SW 1271 (cell line): ENCODE measurements at places on chromosomes 12 and 14.
A peak's percentile ranks its signal among the peaks of the same experiment; 100 is the strongest.

- DNase-seq = no peak
Observed at GRCh38 chr12:125861299-125862281, 796.4 kb downstream of the AACS start.

- no peak for DNase-seq
Observed at GRCh38 chr12:9809338-9809737, 17.9 kb upstream of the KLRF1 start.

GRCh38 chr12:9760120-9760519 is 581 bp downstream of the CD69 start:
- DNase-seq = no peak

- DNase-seq = no peak
Observed at GRCh38 chr14:22847661-22848341, 11.4 kb downstream of the MMP14 start.

- peak; percentile 88 for DNase-seq
Observed at GRCh38 chr14:64569138-64569631, 19.4 kb downstream of the PPP1R36 start.

DNA sequence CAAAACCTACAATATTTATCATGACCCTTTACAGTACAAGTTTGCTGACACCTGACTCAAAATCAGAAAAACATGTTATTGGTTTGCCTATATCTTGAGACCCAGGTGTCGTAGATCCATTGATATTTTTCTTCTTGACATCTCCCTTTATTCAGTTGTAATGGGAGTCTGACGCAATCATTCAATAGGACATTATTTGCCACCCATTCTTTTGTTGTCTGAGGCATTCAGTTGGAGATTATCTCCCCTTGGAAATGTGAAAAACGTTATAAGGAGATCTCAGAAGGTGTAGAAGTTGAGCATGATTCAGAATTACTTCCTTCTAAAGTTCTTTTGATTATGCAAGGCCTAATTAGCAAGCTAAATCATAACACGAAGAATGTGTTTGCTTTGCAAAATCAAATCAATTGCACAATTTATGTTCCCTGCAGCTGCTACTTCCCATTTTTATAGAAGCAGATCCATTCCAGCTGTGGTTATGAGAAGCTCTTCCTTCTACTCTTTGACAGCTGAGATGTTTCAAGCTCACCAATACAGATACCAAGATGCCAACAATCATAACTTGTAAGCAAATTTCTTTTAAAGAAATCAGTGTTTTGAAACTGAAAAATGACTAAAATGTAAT is 228.2 kb upstream of the SYT1 start:
- DNase-seq = no peak

DNA sequence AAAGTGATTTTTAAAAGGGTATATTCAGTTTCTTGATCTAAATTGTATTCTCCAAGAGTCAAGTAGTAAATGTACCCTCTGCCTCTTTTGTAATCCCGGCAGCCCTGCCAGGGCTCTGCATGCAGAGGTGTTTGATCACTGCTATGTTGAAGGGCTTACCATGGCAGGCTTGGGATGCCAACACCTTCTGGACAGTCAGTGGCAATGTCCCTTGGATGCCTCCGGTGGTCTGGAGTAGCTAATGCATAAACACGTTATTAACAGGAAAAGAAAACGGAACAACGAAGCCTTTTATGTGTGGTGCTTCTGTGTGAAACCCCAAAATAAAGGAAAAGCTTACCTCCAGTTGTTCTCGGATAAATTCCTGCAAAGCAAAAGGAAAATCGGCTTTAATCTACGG is 19.9 kb downstream of the EIF2B2 start:
- peak; percentile 13 for DNase-seq

- DNase-seq = no peak
Observed at GRCh38 chr12:123997908-123998307, 24.9 kb downstream of the ZNF664 start.

- DNase-seq = no peak
Observed at GRCh38 chr12:92786045-92786444, 83.3 kb downstream of the PLEKHG7 start.

DNA sequence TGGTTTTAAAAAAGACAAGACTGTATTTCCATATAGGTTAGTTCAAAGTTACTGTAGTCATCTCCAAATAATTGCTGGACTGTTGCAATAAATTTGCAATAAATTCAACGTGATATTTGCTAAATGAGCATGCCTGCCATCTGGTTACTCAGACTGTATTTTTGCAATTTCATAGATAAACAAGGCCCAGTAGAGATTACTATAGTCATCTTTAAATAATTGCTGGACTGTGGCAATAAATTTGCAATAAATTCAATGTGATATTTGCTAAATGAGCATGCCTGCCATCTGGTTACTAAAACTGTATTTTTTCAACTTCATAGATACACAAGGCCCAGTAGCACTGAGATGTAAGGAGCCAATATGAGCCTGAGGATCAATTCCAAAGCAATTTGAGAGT is 5.6 kb downstream of the NTN4 start:
- no peak for DNase-seq

GRCh38 chr12:19148860-19149259 is 19.3 kb downstream of the PLEKHA5 start:
- DNase-seq = no peak

GRCh38 chr14:54207476-54208462 is 189.0 kb upstream of the CDKN3 start:
- no peak for DNase-seq
